Immature natural killer cell (primary cell): ENCODE measurements at places on chromosomes 5 and 9. TPM values are rescaled to one million over a fixed set of nuclear protein-coding genes. Genes with fewer than 3 reads are reported as not detected.

DNA sequence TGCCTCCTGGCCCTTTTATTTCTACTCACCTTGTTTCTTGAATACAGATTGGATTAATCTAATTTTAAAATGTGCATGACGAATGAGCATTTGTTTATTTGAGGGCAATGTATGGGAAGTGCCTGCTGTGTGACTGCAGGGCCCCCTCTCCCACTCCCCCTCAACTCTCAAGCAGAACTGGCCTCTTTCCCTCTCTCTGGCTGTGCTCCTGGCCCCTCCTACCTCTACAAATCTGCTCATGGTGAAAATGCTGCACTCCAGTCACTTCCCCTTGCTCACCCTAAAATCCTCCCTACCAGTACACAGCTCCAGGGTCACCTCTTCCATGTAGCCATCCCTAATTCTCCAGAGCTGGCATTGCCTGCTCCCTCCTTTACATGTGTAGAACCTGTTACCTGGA is 17.2 kb upstream of the NDST1 start:
- DNase-seq = no peak
- no peak overlapping the region for H3K27ac ChIP-seq
- H3K4me3 ChIP-seq = no peak overlapping the region
- H3K36me3 ChIP-seq = no peaks in the 10 kb centered on the region
- H3K27me3 ChIP-seq = peaks cover 9% of the 10 kb centered on the region
- peaks cover 9% of the 10 kb centered on the region for H3K4me1 ChIP-seq

DNA sequence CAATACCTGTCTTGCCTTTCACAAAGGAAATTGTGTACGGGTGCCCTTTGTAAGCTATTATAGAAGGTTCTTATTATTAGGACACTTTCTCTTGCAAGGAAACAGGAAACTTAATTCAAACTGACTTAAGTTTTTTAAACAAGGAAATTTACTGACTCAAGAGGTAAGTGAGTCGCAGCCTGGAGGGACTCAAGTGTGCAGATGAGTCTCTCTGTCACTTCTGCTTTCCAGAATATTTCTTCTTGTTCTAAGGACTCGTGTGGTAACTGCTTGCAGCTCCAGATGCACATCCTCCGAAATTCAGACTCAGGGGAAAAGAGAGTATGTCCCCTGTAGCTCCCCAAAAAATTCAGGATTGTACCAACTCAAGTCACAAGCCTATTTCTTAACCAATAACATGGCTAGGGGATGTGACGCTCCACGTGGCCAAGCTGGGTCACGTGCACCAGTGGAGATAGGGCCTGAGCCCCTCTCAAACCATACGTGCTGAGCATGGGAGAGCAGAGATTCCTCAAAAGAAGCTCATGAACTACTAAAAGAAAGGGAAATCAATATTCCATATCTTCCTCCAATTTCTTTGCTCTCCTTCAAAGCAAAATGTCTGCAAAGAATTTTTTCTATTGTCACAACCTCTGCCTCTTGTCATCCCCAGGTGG is 49.2 kb upstream of the ERCC6L2 start:
- H3K36me3 ChIP-seq = no peaks in the 10 kb centered on the region
- H3K4me1 ChIP-seq = peaks cover 21% of the 10 kb centered on the region
- H3K27ac ChIP-seq = no peak overlapping the region
- no peak for DNase-seq
- peaks cover 2% of the 10 kb centered on the region for H3K27me3 ChIP-seq
- no peak overlapping the region for H3K4me3 ChIP-seq

- no peak overlapping the region for H3K27ac ChIP-seq
- no peak overlapping the region for H3K4me3 ChIP-seq
These were observed 116.0 kb downstream of the KCNIP1 start for GRCh38 chr5:170619869-170620268.

SLC22A5 gene
- 1.5 TPM for polyA plus RNA-seq

CDC20B gene
- polyA plus RNA-seq = not detected

TNFSF15 gene
- polyA plus RNA-seq = 0.03 TPM
